Parietal lobe (tissue), 2 donors: ENCODE measurements at places on chromosomes 6 and 20. TPM values are rescaled to one million over a fixed set of nuclear protein-coding genes. Genes with fewer than 3 reads are reported as not detected.

PTK6 gene
- total RNA-seq, result not detected

RIMS1 gene
- total RNA-seq, result 242 TPM

CYB5R4 gene
- total RNA-seq, result 12.5 TPM

CRISP3 gene
- total RNA-seq, result not detected

TTI1 gene
- 43.8 TPM for total RNA-seq

SAPCD1 gene
- total RNA-seq, result 1.3 TPM

GTSF1L gene
- not detected for total RNA-seq
